ENCODE measurements at places on chromosomes 3 and 15.
A peak's percentile ranks its signal among the peaks of the same experiment; 100 is the strongest.

GRCh38 chr3:73621388-73621787 is 3.4 kb downstream of the PDZRN3 start:
- DNase-seq = peak; percentile 39

DNA sequence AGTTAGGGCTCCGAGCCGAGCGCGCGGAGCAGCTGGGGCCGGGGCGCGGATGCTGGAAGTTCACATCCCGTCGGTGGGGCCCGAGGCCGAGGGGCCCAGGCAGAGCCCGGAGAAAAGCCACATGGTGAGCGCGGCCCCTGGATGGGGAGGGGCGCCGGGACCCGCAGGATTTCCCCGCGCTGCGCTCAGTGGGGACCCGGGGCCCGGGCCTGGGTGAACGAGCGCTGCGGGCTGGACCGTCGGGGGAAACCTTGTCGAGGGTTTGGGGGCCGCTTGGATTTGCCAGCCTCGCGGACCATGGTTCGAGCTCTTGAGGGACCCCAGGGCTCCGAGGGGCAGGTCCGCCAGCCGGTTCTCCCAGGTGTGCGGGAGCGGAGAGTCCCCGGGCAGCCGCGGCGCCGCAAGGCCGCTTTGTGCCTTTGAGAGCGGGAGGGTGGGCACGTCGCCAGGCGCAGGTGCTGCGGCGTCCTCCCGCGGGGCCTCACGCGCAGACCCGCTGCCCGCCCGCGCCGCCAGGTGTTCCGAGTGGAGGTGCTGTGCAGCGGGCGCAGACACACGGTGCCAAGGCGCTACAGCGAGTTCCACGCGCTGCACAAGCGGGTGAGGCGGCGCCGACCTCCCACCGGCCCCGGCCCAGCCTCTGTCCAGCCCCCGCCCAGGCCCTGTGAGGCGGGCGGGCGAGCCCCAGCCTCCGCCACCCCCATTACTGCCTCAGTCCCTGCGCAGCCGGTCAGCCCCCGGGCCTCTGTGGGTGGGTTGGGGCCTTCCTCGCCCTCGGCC is at the start of gene SNX22:
Gene SNX22, plus strand, starts transcription at position 5 of the 780 bp plus-strand sequence. Its CDS starts 45 bp downstream, at position 50.
- DNase-seq = no peak

DNA sequence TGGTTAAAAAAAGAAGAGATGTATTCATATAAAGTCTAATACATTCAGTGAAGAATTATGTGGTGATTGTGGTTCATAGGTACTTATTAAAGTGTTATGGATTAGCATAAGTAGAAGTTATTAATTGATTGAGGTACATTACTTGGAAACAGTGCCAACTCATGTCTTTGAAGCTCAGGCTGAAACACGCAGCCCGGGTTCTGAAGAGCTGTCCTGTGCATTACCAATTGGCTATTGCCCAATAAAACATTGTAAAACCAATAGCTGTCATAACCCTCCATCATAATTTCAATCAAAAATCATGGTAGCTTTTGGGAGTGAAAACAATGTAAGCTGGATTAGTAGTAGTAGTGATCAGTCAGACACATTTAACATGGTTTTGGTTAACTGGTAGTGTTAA is 560.1 kb downstream of the MCTP2 start:
- no peak for DNase-seq

DNA sequence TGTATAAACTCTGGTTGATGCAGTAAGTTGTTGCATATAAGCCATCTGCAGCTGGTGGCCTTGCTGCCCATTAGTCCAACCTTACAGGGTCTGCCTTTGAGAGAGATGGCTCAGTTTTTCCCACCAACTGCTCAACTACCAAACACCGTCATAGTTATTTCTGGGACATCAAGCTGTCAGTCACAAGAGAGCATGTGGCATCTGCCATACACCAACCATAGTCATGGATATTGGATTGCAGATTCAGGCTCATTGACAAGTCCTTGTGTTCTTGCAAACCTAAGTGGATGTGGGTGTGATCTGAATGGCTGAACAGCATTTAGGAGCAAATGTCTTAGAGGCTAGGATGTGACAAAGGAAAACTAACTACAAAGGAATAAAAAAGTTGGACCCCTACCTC is 137.6 kb downstream of the ADAMTS17 start:
- no peak for DNase-seq

- no peak for DNase-seq
These were observed 253.1 kb downstream of the CGGBP1 start for GRCh38 chr3:87805670-87806069.

GRCh38 chr3:153956613-153957012 is 164.6 kb upstream of the ARHGEF26 start:
- no peak for DNase-seq

DNA sequence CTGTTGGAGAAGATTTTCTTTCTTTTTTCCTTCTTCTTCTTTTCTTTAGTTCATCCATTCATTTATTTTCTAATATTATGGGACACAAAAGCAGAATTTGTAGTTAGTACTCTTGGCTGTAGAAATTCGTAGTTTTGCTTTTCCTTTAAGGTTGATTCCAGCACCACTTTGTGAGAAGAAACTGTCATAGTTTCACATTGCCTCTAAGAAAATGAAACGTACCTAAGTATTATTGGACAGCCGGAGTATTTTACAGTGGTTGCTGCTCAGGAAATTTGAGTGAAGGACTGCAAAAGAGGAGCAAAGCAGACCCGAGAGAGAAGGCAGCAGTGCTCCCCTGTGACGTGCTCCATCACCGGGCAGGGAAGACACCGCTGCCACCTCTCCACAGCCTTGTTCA is 48.1 kb downstream of the PLCL2 start:
- no peak for DNase-seq

GRCh38 chr3:69092030-69092516 is 7.3 kb downstream of the ARL6IP5 start:
- DNase-seq = peak; percentile 19

- no peak for DNase-seq
These were observed 164.5 kb downstream of the WNT7A start for GRCh38 chr3:13715167-13715954.

GRCh38 chr3:112555535-112556170 is 6.1 kb downstream of the ATG3 start:
- no peak for DNase-seq
